ENCODE measurements at places on chromosomes 1 and 21.

DNA sequence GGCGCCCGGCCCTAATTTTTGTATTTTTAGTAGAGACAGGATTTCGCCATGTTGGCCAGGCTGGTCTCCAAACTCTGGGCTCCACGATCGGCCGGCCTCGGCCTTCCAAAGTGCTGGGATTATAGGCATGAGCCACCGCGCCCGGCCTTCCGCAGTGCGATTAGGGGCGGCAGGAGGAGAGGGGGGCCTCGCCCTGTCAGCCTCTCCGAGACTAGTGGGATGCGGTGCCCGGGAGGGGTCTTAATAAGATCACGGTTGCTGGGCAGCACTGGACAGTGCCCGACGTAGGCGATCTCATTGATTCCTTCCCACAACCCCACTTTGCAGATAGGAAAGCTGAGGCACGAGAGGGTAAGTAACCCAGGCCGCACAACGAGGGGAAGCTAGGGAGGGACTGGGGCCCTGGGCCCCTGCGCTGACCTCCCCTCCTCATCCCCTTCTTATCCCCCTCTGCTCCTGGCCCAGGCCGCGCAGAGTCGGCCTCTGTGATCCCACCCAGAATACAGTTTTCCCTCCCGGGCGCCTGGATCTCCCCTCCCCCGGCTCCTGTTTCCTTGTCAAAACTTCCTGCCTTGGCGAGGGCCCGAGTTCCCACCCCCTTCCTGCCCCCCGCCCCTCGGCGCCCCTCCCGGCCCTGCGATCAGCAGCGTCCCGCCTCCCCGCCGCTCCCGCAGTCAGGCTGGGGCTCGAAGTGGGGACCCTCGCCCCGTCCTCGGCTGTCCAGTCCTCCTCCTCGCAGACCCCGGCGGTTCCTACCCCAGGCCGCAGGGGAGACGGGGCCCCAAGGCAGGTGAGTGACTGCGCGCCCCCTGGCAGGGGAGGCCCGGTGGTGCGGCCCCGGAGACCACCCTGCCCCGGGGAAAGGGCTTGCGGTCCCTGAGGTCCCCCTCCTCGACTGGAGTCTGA, at the start of gene PEAR1:
Gene PEAR1, plus strand, starts transcription at position 671 of the 906 bp plus-strand sequence. CDS start 10,209 bp downstream, outside the sequence.
- no peak for DNase-seq

GRCh38 chr1:844472-845026, 79.2 kb upstream of the SAMD11 start:
- DNase-seq = no peak

DNA sequence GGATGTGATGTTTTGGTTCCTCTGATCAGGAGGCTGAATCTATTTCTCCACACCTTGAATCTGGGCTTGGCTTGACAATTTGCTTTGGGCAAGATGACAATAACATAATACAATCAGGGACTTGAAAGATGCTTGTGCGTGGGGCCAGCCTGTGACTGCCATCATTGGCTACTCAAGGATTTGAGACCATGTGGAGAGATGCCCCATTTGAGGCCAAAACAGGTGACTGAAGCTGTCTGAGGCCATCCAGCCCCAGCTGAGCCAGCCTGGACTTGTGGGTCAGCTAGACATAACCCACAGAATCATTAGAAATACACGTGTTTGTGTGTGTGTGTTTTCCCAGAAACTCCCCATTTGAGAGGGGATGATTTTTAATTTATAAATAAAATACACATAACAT, 421.5 kb downstream of the PTPRU start:
- DNase-seq = no peak

DNA sequence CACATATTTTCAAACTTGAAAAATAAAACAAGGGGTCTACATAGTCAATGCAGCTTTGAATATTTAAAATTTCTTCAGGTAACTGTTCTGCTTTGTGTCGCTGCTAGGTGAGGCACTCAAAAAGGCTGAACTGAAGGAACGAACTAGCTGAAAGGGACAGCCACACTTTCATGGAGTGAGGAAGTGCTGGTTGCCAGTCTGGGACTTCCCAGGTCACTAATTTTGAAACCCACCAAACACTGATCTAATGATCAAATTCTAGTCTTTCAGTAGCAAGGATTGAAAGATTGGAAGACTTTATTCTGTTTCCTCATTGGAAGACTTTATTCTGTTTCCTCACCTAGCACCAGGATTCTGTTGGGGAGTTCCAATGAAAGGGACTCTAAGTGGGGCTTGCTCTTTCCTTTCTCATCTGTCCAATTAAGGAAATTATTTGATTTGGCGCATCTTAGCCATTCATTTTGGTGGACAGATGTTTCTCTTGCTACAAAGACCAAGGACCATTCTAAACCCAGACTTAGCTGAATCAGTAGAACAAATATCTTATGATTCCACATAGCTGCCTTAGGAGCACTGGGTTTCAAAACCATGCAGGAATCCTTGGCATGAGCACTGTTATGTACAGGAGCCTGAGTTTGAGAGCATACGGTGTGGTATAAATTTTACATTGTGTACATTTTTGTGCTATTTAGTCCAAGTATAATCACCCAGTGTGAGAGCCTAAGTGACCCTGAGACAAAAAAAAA, 10.9 kb upstream of the ARID1A start:
- no peak for DNase-seq

GRCh38 chr21:46633566-46633965, 1.9 kb upstream of the PRMT2 start:
- no peak for DNase-seq

- DNase-seq = no peak
Measured at GRCh38 chr1:82162486-82163420, 362.0 kb downstream of the ADGRL2 start.

DNA sequence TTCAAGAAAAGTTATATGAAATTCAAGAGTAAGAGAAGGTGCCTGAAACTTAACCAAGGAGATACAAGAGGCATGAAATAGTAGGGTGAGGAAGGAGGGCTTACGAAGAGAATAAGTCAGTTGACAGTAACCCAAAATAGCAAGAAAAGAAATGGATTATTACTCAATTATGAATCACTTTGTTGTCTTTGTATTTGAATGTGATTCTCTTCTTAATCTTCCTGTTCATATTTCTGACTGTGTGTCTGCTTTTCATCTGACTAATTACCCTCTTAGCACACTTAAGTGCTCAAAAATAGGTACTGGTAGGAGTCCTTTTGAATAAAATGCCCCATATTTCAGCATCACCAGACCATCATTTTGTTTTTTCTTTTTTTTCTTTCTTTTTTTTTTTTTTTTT, 39.4 kb downstream of the GLMN start:
- DNase-seq = no peak

DNA sequence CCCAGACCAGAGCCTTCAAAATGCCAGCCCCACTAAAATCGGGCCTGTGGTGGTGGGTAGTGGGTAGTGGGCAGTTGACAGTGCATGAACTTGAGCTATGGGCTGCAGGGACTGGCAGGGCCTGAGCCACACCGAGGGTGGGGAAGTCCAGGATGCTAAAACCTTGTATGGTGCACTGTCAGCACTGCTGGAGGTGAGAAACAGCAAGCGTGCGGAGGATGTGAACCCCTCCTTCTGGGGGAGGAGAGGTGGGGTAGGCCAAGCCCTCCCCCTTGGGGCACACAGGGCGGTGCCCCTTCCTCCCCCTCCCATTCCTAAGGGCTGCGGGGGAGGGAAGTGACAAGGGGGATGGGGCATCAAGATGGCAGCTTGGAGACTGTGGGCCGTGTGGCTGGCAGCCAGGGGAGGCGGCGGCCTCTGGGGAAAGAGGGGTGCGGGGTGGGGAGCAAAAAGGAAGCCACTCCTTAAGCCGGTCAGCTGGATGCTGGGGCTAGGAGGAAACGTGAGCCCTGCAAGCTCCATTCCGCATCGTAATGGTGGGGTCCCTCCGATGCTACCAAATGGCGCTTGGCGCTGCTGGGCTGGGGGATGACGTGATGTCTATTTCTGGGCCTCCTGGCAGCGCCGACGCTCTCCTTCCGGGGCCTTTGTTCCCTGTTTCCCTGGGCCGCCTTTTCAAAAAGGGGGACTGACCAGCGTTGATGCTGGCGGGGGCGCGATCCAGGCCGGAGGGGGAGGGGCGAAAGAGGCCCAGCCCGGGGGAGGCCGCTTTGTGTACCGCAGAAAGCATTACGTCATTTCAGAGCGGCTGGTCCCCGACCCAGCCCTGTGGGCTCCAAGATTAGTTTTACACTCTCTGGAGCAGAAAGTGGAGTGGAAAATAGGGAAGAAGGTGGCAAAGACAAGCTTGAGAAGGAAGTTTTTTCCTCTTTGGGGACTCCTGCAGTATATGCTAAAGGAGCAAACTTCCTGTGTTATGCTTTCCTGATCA, 809 bp downstream of the SYT11 start:
- peak; percentile 16 for DNase-seq

DNA sequence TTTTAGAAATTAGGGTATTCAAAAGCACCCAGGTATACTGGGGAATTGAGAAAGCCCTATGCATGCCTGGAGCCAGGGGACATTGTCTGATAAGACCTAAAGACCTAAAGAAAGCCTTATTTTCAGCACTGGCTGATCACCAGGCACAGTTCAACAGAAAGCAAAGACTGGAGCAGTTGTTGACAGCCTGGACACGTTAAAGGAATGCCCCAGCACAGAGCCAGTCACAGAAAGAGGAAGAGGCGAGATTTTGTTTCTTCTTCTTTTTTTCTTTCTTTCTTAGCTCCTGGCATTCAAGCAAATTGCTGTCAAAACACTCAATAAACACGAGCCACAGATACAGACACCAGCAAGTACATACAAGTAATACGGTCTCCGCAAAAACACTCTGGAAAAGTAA, 40.4 kb downstream of the RNF187 start:
- no peak for DNase-seq

DNA sequence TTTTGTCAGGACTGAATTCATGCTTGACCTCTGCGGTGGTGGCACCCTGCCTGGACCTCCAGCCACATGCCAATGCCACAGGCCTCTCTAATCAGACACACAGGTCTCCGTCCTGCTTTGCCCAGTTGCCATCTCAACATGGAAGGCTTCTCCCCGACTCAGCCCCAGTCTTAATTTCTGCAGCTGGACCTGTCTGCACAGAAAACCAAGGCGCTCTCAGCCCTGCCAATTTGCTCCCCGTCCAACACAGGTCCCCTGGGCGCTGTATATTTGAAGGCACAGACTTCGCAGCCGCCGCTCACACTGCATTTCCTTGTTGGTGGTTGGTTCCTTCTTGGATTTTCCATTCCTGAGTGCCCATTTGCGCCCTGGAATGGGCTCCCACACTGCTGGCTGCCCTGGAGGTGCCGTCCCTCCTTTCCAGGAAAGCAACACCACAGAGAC, 28.0 kb upstream of the PLEKHG5 start:
- no peak for DNase-seq

DNA sequence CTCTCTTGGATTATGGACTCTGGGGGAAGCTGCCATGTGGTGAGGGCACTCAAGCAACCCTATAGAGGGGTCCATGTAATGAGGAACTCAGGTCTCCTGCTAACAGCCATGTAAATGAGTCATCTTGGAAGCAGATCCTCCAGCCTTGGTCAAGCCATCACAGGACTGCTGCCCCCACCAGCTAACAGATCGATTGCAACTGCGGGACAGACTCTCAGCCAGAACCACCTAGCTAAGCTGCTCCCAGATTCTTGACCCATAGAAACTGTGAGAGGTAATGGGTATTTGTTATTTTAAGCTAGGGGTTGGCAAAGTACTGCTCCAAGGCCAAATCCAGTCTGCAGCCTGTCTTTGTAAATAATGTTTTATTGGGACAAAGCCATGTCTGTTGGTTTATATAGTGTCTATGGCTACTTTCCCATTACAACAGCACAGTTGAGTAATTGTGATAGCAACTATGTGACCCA, 27.6 kb upstream of the MAP3K7CL start:
- DNase-seq = no peak

GRCh38 chr1:83606416-83606955, 392.4 kb downstream of the TTLL7 start:
- DNase-seq = no peak

GRCh38 chr1:22104865-22105437, 37.9 kb downstream of the WNT4 start:
- no peak for DNase-seq

DNA sequence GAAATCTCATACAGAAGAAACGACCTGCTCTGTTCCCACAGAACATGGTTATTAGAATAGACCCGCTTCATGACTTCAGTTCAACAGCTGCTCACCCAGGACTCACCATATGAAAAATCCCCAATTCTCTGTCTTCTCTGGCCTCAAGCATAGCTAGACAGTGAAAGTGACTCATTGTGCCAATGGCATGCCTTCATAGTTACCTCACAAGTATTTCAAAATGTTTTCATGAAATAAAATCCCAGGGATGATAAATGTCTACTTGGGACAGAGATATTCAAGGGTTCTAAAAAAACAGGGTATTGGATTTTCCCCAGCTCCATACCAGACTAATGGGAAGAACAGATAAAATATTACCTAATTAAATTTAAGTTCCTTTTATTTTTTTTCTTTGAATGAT, 82.3 kb downstream of the NOTCH2 start:
- peak; percentile 81 for DNase-seq

DNA sequence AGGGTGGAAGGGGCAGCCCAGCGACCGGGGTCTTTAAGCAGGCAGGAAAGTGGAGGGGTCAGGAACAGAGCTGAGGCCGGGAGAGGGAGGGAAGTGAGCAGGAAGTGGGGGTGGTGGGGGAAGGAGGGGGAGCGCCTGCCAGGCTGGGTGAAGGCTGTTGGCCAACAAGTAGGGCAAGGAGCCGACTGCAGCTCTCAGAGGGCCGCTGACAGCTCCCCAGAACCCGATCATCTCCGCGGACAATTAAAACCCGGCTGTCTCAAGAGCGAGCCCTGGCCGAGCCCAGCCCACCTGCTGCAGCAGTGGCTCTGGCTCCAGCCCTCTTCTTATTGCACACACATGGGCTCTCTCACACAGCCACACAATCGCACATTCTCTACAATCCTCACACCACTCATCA, 51.6 kb downstream of the GRIK3 start:
- DNase-seq = no peak

DNA sequence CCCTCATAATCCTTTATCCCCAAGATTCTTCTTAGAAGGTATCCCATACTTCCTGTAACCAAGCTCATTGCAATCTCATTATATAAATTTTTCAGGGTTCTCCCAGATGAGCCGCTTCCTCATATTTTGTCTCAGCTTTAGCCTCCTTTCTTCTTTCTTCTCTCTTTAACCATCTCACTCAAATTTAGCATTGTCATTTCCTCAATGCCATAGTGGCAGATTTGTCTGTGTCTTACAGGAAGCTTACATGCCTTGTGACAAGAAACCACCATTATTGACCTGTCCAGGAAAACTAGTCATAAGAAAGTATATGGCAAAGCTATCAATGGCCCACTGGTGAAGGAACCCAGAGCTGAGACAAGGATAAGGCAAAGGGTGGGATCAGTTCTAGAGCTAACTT, 6.0 kb upstream of the FCRL2 start:
- DNase-seq = no peak

GRCh38 chr21:40976198-40977109, 129.5 kb upstream of the DSCAM start:
- no peak for DNase-seq
